ENCODE measurements at places on chromosomes 2 and 18. TPM values are rescaled to one million over a fixed set of nuclear protein-coding genes. Genes with fewer than 3 reads are reported as not detected.

- DNase-seq = no peak
Observed at GRCh38 chr2:52288596-52288995, 1256.7 kb upstream of the NRXN1 start.

DNA sequence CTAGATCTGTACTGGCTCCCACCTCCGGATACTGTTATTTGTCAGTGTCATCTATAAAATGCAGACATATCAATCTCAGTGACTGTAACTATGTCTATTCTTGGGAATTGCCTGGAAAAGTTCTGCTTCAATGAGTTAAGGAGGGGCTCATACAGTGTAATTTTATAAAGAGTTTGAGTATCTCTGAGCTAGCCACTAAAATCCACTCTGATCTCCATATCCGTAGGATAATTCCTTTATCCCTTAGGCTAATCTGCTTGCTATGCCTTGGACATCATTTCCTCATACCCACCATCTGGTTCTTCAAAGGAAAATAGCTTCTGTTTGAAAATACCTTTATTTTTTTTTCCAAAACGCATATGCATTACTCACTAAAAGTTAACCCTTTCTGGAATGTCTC is 863.2 kb downstream of the SUCLG1 start:
- no peak for DNase-seq

DNA sequence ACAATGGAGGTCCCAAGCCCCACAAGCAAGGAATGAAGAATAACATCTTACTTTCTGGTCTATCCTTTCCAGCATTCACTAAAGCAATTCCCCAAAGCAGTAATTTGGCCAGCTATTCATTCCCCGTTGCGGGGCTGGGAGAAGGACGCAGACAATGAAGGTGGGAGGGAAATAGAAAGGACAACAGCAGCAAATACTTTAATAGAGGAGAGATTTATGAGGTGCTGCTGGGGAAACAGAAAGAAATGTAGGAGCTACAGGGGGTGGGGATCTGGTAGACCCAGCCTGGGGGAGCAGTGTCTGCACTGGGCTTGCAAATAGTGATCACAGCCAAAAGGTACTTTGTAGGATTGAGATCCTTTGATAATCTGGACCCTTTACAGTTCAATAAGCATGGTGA is 13.9 kb upstream of the ATL2 start:
- DNase-seq = no peak

NYAP2 gene
- total RNA-seq = not detected

SDC1 gene
- 27.2 TPM for total RNA-seq
